ENCODE measurements at places on chromosomes 12 and 14.

DNA sequence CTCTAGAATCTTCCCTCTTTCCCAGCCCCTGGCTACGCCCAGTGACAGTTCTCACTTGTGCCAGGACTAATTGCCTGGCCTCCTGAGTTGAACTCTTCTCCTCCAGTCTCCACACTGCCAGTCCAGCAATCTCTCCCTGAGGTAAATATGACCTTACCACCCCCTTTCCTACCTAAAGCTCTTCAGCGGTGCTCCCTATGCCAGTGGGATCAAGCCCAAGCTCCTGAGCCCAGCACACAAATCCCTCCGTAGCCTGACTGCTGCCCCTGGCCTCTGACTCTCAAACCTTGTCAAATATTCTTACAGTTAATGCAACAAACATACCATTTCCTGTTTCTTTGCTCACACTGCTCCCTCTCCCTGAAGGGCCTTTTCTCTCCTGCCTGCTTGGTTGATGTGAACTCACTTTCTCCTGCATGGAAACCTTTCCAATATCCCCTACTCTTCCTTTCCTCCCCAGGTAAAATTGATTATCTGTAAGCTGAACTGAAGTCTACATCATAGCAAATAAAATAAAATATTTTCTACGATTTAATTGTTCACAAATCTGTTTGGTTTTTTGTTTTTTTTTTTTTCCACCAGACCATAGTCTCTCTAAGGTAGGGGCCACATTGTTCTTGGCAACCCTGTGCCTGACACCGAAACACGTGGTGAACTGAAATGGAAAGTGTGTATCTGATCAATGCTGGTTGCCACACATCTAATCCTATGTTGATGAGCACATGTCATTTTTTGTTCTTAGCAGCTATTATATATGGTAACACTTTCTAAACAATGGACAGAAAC lies 147.5 kb downstream of the SLC38A6 start:
- DNase-seq = no peak

DNA sequence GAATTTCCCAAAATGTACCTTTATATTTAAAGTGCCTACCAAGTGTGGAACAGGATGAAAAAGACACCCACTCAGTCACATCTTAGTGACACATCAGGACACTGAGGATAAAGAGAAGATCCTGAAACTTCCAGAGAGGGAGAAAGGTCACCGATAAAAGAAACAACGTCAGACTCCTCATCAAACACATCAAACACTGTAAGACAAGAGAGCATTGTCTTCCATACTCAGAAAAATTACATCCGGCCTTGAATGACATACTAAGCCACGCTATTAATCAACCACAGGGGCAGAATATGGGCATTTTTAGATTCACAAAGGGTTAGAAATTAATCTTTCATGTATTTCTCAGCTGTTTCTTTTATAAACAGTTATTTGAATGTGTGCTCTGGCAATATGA lies 490.3 kb downstream of the APAF1 start:
- no peak for DNase-seq

- no peak for DNase-seq
Observed at GRCh38 chr14:80352471-80352870, 141.2 kb upstream of the DIO2 start.

DNA sequence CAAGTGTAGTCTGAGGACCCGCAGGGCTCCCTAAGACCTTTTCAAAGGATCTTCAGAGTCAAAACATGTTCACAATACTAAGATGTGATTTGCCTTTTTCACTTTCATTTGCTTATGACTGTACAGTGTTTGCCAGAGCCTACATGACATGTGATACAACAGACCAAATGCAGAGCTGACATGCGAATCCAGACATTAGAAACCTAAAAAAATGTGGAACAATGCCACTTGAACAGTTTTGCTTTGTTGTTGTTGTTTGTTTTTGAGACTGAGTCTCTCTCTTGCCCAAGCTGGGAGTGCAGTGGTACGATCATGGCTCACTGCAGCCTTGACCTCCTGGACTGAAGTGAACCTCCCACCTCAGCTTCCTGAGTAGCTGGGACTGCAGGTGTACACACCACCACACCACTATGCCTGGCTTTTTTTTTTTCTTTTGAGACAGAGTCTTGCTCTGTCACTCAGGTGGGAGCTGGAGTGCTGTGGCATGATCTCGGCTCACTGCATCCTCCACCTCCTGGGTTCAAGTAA lies 5.3 kb upstream of the RAB35 start:
- no peak for DNase-seq

DNA sequence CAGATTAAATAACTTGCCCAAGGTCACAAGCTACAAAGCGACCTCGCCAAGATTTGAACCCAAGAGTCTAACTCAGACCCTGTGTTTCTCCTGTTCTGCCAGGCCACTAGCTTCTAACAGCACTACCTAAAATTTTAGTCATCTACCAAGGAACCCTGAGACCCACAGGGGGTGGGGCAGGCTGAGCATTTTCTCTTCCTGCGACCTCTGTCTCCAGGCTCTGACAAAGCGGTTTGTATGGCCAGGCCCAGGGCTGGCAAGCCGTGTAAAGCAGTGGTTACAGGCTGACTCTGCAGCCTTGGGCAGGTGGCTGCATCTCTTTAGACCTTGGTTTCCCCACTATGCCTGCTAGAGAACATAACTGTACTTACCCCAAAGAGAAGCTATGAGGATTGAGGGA lies 5.3 kb downstream of the VDR start:
- no peak for DNase-seq

DNA sequence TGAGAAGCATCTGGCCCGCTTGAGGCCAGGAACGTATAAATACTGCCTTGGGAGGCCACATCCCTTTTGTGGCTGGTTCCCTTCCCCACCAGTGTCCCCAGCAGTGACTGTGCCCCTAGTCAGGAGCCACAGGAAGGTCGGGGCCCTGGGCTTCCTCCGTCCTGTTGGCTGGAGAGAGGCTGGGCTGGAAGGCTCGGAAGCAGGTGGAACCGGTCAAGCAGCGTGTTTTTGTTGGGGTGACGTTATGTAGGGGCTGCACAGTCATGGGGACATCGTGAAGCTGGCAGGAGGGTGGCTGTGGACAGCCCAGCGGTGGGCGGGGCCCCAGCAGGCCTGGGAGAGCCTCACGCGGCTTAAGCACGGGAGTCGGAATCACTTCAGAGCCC lies 10.1 kb downstream of the XRCC3 start:
- DNase-seq = no peak

GRCh38 chr12:52519826-52520662 lies at the start of gene KRT5:
Gene KRT5 (minus strand): TSS chr12:52520394. CDS start chr12:52520296, 98 bp downstream.
- no peak for DNase-seq

DNA sequence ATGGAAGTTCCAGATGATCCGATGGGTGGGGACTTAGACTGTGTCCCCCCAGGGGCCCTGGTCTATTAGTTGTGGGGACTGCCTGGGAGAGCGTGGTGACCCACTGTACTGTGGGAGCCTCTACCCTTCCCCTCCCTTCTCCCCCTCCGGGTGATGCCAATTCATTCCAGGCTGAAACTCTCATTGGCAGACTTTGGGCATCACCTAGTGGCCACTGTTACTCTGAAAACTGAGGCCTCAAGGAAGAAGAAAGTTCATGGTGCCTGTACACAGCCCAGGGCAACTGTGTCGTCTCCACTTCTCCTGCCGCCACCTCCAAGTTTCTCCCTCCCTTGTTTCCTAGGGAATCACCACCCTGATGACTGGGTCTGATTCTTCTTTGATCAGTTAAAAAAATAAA lies 173.6 kb upstream of the ALG10B start:
- no peak for DNase-seq

GRCh38 chr12:8123124-8123912 lies at the start of gene CLEC4A:
Gene CLEC4A (plus strand): TSS chr12:8123617. CDS start chr12:8123879, 262 bp downstream.
- no peak for DNase-seq

All from activated T-cell treated with anti-CD3 and anti-CD28 coated beads for 48 hours (primary cell).